Dermis microvascular lymphatic vessel endothelial cell (primary cell): ENCODE measurements at places on chromosomes 5 and 9.

GRCh38 chr5:76406673-76407072 lies 3.6 kb downstream of the IQGAP2 start:
- no peak for DNase-seq

GRCh38 chr5:157471709-157472108 lies 11.7 kb downstream of the NIPAL4 start:
- no peak for DNase-seq

DNA sequence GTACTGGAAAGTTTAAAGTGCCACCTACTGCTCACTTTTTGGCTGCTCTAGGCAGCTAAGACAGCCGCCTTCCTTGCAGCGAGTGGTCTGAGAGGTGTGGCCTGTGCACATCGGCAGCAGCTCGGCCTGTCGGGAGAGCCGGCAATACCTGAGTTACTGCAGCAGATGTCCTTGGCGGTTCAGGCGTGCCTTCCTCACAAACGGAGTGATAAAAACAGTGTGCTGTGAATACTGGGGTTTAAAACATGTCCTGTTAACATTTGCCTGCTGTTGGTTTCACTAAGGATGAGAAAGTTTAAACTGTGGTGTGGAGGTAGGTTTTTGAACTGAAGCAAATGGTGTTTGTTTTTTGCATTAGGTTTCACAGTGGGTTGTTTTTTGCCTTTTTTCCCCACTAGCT lies 12.9 kb downstream of the TRAF2 start:
- DNase-seq = no peak

GRCh38 chr5:118614731-118615456 lies 373.5 kb downstream of the DTWD2 start:
- DNase-seq = no peak

- DNase-seq = no peak
Measured at GRCh38 chr5:120151181-120151580, 312.9 kb upstream of the PRR16 start.
